GM23248 (cell line): ENCODE measurements at places on chromosomes 1 and 21. TPM values are rescaled to one million over a fixed set of nuclear protein-coding genes. Genes with fewer than 3 reads are reported as not detected.

- no peak overlapping the region for H3K27ac ChIP-seq
- DNase-seq: peak; percentile 69
- H3K4me1 ChIP-seq: peaks cover 32% of the 10 kb centered on the region
These were observed 13.0 kb upstream of the GUCA2A start for GRCh38 chr1:42177541-42177981.

DNA sequence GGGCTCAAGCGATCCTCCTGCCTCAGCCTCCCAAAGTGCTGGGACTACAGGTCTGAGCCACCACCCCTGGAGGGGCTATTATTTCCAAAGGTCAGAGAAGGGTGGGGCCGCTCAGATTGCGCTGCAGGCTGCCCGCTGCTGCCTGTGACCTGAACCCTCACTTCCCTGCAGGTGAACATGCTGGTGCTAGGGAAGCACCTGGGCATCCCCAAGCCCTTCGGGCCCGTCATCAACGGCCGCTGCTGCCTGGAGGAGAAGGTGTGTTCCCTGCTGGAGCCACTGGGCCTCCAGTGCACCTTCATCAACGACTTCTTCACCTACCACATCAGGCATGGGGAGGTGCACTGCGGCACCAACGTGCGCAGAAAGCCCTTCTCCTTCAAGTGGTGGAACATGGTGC lies 8.6 kb upstream of the PADI6 start:
- no peak overlapping the region for H3K27ac ChIP-seq
- H3K4me3 ChIP-seq: no peak overlapping the region
- no peaks in the 10 kb centered on the region for H3K4me1 ChIP-seq
- H3K27me3 ChIP-seq: peaks cover 9% of the 10 kb centered on the region; the same call in 1 of the 2 replicates
- DNase-seq: no peak
- no peaks in the 10 kb centered on the region for H3K36me3 ChIP-seq

The OR2M3 gene
- polyA plus RNA-seq: not detected in 2 replicates

The CFHR1 gene
- polyA plus RNA-seq: 0.47 and 0.74 TPM in 2 replicates

The RNU1-2 gene
- not detected in 2 replicates for polyA plus RNA-seq
